ENCODE measurements at places on chromosomes 3 and 15.

DNA sequence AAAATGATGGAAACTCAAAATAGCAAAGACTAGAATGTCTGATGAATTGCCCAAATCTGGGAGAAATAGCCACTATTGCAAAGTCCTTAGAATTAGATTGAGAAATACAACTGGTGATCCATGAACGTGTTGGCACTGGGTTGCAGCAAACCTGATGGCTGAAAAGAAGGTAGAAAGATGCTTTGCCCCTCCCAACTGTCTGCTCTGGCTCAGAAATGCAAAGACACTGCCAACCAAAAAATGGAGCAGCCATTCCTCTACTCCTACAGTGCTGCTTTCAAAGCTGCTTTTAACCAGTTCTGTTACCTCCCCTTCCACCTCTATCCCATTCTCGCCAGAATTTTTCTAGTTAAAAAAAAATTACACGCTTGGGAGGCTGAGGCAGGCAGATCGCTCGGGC is 60.7 kb downstream of the CPA3 start:
- no peak for DNase-seq

- DNase-seq, result no peak
Observed at GRCh38 chr3:108381529-108382140, 85.3 kb downstream of the HHLA2 start.

GRCh38 chr3:145457825-145458552 is 703.0 kb downstream of the PLOD2 start:
- DNase-seq, result no peak

- no peak for DNase-seq
Observed at GRCh38 chr3:20747741-20748140, 561.7 kb upstream of the SGO1 start.

- DNase-seq, result no peak
Observed at GRCh38 chr3:53287131-53287629, 31.4 kb upstream of the TKT start.

GRCh38 chr3:160671231-160671630 is 5.7 kb upstream of the ARL14 start:
- no peak for DNase-seq

DNA sequence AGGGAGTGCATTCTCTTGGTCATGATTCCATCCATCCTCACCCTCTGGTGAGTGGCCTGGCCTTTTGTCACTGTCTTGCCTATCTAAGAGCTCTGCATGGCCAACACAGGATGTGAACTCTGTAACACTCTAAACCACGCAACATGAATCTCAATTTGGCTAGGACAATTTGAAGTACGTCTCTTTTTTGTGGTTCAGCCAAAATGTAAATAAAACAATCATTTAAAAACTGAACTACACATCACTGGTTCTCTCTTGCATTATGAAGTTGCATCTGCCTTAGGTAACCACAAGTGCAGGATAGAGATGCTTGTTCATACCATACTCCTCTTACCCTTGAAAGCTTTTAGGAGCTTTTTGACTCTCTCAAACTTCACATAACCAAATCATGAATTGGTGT is 27.3 kb downstream of the CCR3 start:
- DNase-seq, result no peak
